ENCODE measurements at places on chromosomes 5 and 9.

DNA sequence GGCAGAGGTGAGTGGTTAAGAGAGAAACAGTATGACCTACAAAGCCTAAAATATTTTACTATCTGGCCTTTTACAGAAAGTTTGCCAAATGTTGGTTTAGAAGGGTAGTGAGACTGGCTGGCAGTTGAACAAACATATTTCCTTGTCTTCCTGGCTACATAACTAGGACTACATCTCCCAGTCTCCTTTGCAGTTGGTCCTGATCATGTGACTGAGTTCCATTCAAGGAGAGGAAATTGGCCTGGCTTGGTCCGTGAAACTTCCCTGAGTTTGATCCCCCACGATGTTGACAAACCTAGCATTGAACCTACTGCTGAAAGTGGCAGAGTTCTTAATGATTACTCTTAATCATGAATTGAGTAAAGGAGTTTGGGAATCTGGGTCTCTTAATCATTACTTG lies 280.8 kb downstream of the SLIT3 start:
- no peak for DNase-seq

- no peak for DNase-seq
Observed at GRCh38 chr5:32686799-32687498, 24.2 kb upstream of the NPR3 start.

DNA sequence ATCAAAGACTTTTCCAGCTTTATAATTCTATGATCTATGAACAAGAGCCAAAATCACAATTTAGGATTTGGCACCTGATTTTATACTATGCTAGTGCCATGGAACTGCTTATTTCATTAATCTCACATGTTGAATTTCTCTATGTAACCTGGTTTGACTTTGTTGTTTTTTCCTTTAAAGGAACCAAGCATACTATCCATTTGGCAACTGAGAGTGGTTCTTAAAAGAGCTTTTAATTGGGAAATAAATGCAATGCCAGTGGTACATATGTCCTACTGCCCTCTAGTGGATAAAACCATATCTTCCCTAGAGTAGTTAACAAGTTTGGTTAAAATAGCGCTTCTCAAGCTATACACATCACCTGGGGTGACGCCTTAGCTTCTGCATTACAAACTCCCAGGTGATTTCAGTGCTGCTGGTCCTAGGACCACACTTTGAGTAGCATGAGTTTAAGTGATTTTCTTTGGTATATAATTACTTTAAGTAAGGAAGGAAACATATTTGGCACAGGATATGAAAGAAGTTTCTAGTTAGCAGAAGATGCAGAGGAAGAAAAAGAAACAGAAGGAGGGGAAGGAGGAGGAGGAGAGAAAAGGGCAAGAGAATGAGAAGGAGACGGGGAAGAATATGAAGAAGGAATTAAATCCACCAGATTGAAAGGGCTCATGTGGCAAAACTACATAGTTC lies 56.8 kb downstream of the FGF10 start:
- DNase-seq, result no peak

- DNase-seq, result no peak
Observed at GRCh38 chr9:33677506-33677809, 117.9 kb upstream of the PRSS3 start.

DNA sequence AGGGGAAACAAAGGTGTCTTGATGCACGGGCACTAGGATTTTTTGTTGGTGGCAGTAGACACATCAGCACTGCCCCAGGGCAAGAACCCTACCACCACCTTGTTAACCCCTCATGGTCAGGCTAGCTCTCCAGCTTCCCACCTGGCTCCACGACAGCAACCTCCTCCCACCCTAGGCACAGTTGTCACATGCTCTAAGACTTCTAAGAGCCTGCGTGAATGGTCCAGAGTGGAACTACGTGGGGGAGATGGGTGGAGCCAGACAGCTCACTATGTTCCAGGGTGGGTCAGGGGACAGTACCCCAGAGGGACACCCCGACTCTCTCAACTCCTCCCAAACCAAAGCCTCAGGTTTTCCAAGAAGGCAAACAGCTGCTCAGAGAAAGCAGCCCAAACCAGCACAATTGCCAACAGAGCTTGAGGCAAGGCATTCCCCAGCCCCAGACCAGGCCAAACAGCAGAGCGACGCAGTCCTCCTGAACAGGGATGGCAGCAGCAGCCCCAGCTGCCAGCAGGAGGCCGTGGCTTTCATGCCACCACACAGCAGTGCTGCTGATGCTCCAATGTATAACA lies 78.0 kb downstream of the NRG2 start:
- no peak for DNase-seq

GRCh38 chr5:61139094-61139873 lies 23.0 kb downstream of the SMIM15 start:
- DNase-seq, result no peak

DNA sequence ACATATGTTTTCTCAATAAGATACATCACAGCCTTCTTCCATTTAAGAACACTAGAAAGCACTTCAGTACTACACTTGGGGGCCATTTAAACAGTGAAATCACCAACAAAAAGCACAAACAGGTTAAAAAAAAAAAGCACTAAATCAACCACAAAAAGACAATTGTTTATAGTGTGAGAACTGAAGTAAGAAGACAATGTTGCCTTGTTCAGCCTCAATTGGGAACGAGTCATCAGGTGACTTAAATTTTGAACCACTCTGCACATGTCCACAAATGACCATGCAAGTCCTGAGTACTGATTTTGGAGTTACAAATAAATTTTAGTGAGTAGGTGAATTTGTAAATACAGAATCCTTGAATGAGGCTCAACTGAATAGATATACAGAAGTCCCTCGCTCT lies 37.2 kb upstream of the HNRNPA0 start:
- DNase-seq, result no peak

DNA sequence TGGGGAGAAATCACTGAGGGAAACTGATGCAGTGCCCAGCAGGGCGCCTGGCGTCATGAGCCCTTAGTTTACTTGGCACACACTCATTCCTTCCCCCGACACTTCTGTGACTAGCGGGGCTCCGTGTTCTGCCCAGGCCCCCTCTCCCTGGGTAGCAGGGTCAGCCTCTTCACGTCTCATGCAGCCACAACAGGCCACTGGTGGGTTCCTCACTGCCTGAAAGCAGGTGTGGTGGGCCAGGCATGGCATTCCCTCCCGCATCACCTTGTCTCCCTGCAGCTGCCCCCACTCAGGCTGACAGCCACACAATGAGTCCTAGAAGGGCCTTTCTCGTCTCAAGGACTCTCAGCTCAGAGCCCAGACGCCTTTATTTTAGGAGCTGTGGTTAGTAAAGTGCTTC lies 51.1 kb upstream of the CPLX2 start:
- DNase-seq, result no peak

DNA sequence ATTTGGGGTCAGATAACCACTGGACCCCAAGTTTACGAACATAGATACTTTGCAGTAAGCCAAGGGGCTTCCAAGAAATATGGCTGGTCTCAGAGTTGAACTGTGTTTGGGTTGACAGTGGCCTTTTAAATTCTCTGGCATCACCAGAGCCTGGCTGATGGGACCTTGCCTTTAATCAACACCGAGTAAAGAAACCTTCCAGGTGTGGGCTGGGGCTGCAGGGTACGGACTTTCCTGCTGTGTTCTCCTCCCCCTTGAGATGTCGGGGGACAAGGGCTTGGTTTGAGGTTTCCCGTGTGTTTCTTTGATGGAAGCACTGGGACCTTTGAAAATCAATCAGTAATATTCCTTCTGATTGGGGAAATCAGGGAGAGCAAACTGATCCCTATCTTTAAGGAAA lies 140.1 kb downstream of the MTX3 start:
- no peak for DNase-seq

DNA sequence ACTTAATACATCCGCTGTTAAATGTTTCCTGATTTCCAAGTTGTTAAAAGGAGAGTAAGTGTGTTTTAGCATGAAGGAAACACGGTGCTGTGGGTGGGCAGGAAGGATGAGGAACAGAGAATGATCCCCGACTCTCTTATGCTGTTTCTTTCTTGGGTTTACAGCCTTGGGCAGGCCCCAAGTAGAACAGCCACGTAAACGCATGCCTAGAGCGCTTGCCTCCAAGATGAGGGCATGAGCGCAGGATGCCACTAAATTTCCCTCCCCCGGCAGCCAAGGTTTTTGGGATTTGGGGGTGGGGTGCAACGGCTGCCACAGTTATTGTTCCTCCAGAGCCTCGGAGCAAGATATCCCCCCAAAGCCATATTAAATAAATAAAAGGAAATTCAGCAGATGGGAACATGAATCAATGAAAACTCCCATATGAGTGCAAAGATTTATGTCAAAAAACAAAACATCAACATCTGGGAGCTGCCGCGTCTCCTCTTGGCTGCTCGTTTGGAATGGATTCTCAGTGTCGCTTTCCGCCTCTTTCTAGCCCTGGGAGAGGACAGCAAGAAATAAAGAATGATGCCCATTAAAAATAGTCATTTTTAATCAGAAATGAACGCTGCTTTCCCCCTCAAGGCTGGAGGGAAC lies 10.0 kb upstream of the DELE1 start:
- no peak for DNase-seq

- no peak for DNase-seq
Observed at GRCh38 chr5:38751103-38751502, 94.7 kb upstream of the OSMR start.

DNA sequence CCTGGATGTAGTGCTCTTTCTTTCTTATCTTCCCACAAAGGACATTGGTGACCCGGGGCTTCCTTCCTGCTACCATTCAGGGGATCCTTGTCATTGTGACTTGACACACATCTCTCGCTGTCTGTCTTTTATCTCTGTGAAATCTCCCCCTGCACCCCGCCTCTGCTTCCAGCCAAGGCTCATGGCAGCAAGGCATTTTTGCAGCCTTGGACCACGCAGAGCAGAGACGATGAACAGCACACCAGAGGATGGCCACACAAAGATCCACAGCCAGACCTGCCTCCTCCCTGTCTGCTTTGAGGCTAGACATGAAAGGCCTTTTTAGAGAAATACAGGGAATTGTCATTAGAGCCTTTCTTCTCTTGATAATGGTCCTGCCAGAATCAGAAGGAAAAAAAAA lies 549.1 kb downstream of the CDK5RAP2 start:
- DNase-seq, result no peak

- DNase-seq, result no peak
Observed at GRCh38 chr9:136543280-136543679, 2.6 kb downstream of the NOTCH1 start.

- DNase-seq, result no peak
Observed at GRCh38 chr5:39055768-39056398, 18.3 kb downstream of the RICTOR start.

DNA sequence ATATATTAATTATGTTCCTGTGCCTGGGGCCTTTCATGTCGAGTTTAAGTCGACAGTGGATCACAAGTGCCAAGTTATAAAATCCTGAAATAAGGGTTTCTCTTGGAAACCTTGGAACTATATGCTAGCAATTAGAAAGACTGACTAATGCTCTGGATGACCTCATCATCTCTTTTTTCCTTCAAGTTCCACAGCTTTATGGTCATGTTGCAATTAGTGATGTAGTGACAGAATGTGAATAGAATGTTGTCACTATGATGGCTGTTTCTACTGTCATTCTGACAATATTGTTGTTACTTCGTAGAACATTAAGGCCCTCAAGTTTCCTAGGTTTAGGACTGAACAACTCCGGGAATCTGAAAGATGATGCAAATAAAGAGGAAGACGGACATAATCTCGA lies 368.0 kb upstream of the SEMA6A start:
- no peak for DNase-seq

DNA sequence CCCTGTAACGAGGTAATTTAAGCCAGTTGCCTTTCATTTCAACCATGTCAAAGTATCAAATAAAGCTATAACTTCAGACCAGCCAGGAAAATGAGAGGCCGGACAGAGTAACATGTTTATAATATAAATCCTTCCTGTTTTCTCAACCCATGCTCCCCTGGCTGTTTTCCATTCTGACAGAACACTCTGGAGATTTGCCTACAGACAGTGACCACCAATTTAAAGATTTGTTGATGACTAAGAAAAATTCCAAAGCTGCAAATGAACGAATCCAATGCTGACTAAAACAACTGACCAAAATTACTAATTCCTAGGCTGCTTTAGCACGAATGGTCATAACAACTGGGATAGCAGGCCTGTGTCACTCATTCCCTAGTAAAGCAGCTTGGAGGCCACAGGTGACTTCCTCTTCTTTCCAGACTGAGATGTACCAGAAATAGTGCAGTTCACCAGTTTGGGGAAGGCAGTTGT lies 141.4 kb downstream of the AOPEP start:
- DNase-seq, result no peak

GRCh38 chr9:77616191-77616590 lies 31.9 kb downstream of the GNA14 start:
- DNase-seq, result no peak

DNA sequence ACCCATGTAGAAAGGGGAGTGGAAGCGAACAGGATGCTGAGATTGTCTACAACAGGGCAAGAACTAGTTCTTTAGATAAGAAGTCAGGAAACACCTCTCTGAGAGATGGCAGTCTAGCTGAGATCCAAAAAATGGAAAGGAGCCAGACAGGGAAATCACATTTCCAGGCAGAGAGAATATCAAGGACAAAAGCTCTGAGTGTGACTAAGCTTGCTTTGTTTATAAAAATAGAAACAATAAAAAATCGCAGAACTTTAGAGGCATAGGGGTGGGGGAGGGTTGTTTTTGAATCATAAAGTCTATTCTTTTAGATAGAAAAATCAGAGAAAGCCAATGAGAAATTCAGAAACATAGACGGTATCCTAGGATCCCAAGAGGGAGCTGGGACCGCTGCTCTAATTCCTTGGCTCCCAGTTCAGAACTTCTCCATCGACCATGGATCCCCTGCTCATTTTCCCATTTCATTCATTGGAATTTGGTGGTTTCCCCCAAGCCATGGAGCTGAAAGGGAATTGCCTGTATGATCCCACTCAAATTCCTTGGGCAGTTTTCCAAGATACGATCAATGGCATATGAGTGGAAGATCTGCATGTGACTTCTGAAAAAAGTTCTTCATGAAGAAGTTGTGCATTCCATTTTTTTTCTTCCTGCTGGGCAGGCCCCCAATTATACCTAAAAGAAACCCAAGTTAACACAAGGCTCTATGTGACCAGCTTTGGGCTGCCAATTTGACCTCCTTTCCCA lies 182.0 kb downstream of the GRIA1 start:
- DNase-seq, result no peak

GRCh38 chr9:71984831-71985281 lies 73.4 kb downstream of the C9orf85 start:
- DNase-seq, result no peak

- peak; percentile 67 for DNase-seq
Observed at GRCh38 chr5:180209137-180209581, at the start of gene RASGEF1C. Gene RASGEF1C, minus strand, starts transcription at chr5:180209211. Its CDS starts 71,159 bp downstream, at chr5:180138052.

DNA sequence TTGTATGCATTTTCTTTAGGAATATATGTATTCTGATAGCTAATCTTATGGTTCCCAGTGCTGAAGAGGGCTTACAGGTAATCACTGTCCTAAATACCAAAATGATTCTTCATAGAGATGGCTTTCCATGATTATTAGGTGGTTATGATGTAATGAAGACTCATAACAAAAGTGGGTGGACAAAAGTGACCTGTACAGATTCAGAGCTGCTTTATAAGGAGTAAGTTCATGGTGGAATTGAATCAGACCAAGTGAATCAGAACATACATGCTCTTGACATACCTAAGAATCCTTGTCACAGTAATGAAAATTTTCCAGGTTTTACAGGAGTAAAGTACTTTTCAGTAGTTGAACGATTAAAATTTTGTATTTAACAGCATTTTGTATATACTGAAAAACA lies 105.6 kb downstream of the NIPBL start:
- DNase-seq, result no peak

Data from CD4-positive, alpha-beta T cell (primary cell).